Stimulated activated CD4-positive, alpha-beta T cell treated with anti-CD3 and anti-CD28 coated beads, Interleukin-2, amount 100 ng/mL, for 48 hours (primary cell): ENCODE measurements at places on chromosomes 13 and 19.

DNA sequence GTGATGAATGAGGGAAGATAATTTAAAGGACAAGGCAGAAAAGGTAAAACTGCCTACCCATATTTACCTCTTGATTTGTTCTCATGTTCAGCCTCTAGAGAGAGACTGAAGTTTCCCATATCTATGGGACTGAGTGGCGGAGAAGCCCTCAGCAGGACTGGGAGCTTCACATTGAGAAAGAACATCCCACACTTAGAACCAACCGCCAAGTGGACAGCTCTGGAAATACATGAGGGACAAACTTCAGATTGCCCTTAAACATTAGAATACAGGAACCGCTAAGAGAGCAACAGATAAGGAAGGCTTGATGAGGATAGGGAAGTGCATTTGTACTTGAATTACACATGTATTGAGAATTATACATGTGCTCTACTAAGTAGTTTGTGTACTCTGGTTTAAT is 316.0 kb upstream of the MIR17HG start:
- DNase-seq, result no peak

DNA sequence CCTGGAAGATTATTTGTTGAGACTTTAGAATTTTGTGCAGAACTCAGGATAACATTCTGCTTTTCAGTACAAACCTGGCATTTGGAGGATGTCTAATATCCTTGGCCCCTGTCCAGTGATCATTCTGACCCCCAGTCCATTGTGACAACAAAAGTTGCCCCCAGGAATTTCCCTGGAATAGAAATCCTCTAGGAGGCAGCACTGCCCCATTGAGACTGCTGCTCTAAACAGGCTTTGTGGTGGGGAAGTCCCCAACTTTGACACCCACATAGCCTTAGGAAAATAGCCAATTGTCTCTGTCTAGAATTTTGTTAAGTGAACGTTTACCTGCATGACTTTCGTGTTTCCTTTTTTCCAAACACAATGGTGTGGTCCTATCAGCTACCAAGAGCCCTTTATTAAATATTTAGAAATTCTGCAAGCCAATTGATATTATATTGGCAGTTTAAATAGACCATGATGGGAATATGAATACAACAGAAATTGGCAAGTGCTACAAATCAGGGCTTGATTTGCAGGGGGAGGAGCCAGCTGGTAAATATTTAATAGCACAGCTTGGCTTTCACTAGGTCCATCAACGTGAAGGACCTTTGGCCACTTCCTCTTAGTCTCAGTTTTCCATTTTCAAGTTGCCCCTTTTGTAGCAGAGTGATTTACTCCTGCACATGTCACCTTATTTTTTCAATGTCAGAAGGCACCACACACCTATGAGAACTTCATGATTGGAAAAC is 451.7 kb downstream of the EFNB2 start:
- DNase-seq, result no peak

- no peak for DNase-seq
These were observed 1.3 kb downstream of the PTBP1 start for GRCh38 chr19:798415-799075.

DNA sequence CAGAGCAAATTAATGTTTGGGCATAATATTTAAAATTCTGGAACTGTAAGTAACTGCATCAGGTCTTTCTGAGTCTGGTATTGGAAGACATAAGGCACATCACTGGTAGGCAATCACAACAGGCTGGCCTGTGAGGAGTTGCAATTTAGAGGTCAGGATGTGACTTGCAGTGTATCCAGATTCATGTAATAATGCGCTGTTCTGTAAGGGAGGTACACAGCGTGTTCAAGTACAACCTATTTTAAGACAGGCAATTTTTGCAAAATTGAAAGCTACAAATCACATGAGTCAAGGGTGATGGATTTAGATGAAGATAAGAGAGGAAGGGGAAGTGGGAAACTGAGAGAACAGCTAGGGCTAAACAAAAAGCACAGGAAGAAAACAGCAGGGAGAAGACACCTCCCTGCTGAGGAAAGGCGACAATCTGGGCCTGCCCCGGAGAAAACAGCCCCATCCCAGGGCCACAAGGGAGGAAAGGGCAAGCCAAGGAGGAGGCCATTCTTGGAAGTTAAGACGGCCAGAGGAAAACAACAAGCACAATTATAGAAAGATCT is 138.1 kb downstream of the LACC1 start:
- no peak for DNase-seq

- DNase-seq, result no peak
These were observed 261.6 kb downstream of the SLITRK1 start for GRCh38 chr13:83620530-83621220.

DNA sequence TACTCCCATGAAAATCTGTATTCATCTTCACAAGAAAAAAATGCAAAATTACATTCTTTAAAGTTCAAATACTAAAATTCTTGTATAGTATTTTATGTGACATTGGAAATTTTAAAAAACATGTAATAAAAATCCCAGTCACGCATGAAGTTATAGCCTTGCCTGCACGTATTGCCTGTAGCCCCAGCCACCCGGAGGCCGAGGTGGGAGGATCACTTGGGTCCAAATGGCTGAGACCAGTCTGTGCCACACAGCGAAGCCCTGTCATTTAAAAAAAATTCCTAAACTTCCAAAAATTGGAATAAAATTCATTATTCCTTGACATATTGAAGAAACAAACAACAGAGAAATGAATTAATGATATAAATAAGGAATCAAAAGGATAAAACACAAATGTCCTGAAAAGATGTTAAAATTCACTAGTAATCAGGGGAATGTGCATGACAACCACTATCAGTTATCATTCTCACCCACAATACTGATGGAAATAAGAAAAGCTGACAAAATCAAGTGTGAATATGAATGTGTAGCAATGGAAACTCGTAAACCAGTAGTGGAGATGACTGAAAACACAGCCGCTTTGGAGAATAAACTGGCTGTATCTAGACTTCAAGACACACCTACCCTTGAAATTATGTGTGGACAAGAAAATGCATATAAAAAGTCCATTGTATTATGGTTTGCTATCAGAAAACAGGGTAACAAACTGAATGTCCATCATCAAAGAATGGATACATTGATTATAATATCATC is 7.5 kb downstream of the CARD8 start:
- no peak for DNase-seq

DNA sequence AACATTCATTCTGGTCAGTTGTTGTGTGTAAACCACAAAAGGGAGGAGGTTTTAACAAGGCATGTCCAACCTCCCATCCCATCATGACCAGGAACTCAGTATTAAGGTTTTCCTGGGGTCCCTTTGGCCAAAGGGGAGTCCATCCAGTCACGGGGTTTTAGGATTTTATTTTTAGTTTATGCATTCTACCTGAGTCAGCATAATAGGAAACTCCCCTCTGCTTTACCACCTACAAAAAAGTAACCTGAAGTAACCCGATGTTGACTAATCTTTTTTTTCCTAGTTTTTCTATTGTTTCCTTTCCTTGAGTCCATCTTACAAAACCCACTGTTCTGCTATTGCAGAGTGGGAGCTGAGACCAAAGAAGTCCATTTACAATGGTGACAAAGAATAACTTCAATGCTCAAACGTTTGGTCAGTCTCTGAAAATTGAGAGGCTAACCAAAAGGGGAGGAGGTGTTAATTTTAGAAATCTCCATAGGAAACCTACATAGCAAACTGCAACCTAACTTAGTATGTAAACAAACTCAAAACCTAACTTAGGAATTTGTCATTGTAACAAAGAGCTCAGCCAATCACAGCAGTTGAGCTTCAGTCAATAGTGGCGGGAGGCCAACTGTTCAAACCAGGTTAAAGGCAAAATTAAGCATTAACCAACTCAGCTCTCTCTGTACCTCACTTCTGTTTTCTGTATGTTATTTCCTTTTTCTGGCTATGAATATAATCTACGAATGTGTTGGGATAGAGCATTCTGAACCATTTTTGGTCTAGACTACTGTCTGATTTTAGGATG is 1954.1 kb downstream of the PCDH9 start:
- no peak for DNase-seq

GRCh38 chr13:80428349-80429096 is 87.6 kb upstream of the SPRY2 start:
- no peak for DNase-seq

GRCh38 chr13:113117911-113118260 is 4.7 kb upstream of the F10 start:
- no peak for DNase-seq

- DNase-seq, result no peak
These were observed 90.0 kb upstream of the TEX29 start for GRCh38 chr13:111230385-111230930.

DNA sequence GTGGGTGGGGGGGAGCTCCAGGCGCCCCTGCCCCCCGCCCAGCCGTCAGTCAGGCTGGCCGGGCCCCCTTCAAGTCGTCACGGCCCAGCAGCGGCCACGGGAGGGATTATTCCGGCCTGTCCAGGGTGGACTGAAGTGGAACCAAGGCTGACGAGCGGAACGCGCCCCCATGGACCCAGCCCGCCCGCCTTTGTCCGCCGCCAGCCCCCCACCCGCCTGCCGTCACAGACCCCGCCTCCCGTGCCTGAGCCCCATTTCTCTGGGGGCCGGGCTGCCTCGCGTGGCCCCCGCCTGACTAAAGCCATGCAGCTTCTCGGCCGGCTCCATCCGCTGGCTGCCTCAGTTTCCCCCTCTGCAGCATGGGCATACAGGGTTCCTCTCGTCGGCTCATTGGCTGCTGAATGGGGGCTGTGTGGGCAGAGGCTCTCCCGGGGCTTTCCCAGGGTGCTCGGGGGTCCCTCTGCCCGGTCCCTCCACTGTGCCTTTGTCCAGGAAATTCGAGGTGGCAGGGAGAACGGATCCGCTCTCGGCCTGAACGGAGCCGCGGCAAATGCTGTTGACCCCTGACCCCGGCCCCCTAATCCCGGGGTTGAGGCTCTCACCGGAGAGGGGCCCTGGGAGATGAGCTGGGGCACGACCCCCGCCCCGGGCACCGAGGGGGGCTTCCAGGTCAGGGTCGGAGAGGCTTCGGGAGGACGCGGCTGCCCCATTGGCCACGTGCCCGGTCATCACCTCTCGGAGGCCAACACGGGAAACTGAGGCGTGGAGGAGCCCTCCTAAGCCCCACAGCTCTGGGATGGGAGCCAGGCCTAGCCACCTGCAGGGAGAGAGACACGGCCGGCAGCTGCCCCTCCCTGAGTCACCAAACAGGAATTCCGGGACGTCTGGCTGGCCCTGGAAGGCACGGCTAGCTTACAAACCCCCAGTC is 27.4 kb downstream of the EFNA2 start:
- DNase-seq, result no peak

- no peak for DNase-seq
These were observed 6.6 kb upstream of the FLT3 start for GRCh38 chr13:28106976-28107375.

- DNase-seq, result no peak
These were observed 6.7 kb downstream of the TPT1 start for GRCh38 chr13:45333977-45334922.

DNA sequence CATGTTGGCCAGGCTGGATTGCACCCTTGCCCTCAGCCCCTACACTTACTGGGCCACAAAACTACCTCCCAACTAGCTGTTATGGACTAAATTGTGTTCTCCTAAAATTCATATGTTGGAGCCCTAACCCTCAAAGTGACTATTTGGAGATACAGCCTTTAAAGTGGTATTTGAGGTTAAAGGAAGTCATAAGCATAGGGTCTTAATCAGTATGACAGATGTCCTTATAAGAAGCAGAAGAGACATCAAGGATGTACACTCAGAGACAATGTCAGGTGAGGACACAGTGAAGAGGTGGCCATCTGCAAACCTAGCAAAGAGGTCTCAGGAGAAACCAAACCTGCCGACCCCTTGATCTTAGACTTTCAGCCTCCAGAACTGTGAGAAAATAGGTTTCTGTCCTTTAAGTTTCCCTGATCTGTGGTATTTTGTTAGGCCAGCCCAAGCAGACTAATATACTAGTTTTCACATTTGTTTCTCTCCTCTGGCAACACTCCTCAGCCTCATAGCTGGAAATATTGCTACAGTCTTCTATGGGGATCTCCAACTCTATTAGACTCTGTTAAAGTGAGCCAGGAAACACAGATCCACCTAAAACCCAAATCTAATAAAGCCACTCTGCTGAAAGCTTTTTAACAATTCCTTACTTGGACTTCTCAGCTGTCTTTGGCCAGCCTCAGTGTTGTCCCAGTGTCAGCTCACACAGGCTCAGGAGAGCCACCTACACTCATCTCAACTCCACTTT is 256.5 kb downstream of the TBC1D4 start:
- no peak for DNase-seq
